Colonic mucosa (tissue), 4 donors: ENCODE measurements at places on chromosomes 5 and 9. TPM values are rescaled to one million over a fixed set of nuclear protein-coding genes. Genes with fewer than 3 reads are reported as not detected.
A peak's percentile ranks its signal among the peaks of the same experiment; 100 is the strongest.

DNA sequence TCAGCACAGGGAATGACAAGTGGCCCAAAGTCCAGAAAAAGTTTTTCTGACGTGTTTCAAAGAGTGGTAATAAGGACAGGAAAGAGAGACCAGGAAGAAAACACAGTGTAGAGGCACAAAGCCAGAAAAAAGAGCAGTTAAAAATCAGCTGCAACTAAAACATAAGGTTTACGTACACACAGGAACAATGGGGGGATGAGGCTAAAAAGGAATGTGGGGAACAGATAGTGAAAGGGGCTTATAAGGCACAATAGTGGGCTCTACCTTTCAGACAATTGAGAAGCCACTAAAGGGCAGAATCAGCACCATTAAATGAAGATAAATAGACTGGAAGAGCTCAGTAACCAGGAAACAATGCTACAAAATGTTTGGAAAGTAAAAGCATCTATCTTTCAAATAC is 5.5 kb downstream of the ELP1 start:
- DNase-seq, result no peak

The LEAP2 gene
- 7.7 TPM for total RNA-seq

The CDKN2B gene
- total RNA-seq, result 76.6 TPM

DNA sequence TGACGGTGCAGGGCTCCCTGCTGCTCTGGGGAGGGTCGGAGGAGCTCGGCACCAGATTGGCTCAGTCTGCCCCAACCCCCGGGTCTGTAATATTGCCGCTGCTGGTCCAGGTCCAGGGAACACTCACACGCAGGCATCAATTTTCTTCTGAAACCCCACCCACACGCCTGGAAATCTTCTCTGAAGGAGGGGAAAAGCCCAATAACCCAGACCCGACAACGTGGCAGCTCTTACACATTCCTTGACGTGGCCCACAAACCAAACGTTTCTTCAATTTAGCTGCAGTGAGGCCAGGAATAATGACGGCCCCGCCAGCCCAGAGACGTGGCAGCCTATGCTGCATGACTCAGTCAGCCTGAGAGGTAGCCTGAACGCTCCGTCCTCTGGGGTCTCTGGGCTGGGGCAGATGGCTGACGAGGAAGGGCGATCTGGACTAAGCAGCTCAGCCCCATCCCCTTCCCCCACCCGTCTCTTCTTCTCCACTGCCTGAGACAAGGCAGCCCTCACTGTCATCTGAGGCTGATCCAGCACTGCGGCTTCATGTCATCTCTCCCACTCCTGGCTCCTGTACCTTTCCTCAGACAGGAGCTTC is 9.9 kb upstream of the SPARC start:
- peak; percentile 44 for DNase-seq

The KIF4B gene
- total RNA-seq, result not detected

DNA sequence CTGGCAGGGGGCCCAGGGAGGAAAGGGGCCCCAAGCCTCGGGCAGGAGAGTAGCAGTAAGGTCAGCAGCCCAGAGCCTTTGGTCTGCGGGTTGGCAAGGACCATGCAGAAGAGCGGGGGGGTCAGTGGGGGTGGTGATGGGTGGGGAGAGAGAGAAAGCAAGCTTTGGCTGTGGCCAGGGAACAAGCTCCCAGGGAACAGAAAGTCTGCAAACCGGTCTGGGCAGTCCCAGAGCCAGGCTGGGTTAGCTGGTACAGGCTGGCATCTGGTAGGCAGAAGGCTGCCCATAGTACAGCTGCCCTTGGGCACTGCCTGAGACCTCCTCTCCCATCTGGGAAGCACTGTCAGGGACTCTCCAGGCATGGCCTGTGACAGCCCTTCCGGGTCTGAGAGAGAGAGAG is 10.5 kb upstream of the EPB41L4B start:
- DNase-seq, result peak; percentile 86
